ENCODE measurements at places on chromosomes 4 and X. TPM values are rescaled to one million over a fixed set of nuclear protein-coding genes. Genes with fewer than 3 reads are reported as not detected.

CENPI gene
- total RNA-seq: 13.2 TPM

DNA sequence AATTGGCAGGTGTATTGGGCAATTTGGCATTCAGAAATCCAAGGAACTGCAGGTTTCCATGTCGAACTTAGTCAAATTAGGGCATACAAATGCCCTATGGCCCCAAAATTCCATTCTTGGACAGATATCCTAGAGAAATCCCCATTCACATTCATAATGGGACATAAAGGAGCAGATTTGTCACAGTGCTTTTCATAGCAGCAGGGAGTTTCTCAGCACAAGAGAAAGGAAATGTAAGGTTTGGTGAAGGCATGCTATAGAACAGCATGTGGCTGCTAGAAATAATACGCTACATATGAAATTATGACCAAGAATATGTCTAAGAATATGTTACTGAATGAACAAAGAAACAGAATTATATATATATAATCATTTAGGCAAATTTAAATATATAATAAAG lies 437.5 kb upstream of the BOD1L1 start:
- no peak for DNase-seq

DNA sequence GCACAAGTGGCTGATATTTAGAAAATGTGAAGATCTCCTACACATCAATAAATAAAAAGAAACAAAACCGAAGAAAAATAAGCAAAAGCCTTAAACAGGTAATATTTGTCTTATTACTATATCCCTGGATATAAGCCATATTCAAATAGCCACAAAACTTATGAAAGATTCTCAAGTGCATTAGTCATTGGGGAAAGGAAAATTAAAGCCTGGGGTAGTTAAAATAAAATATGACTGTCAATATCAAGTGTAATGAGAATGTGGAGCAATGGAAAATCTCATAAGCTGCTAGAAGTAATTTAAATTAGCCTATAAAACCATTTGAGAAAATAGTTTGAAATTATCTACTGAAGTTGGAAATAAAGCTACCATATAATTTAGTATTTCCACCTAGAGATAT lies 399.9 kb downstream of the GASK1B start:
- DNase-seq: no peak

DNA sequence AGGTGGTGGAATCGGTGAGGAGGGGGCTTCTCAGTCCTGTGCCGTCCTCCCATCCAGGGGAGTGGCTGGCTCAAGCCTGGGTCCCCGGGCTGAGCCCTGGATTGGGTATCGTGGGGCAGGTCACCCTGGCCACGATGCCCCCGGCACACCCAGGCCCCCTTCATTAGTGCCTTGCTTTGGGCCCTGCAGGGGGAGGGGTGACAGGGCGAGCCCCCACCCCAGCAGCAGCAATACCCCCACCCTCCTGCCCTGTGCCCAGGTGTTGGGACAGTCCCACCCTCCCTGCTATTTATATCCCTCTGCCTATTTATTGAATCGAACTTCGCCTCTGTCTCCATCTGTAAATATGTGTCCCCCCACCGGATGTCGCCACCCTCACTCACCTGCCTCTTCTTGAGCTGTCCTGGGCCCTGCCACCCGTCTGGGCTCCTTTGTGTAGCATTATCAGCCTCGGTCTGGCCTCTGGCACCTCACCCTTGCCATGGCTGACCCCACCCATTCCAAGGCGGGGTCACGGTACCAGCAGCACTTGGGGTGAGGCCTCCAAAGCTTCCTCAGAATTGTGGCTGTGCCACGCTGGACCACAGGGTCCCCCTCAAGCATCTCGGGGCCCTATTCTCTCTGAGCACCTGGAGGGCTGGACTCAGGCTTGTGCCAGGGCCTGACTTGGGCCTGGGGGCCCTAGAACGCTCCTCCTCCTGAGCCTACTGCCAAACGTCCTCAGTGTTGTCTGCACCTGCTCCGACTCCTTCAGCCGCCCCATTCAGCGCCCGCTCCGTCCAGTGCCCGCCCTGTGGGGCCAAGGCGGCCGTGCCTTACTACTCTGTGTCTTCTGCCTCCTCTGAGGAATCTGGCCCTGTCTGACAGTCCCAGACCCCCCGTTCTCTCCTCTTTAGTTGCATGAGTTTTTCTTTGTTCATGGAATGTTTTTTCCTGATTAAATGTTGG lies 6.1 kb downstream of the LAGE3 start:
- no peak for DNase-seq

- DNase-seq: no peak
Observed at GRCh38 chr4:139887376-139887802, 221.8 kb downstream of the MGST2 start.

GLUD2 gene
- total RNA-seq: 11.3 TPM

DNA sequence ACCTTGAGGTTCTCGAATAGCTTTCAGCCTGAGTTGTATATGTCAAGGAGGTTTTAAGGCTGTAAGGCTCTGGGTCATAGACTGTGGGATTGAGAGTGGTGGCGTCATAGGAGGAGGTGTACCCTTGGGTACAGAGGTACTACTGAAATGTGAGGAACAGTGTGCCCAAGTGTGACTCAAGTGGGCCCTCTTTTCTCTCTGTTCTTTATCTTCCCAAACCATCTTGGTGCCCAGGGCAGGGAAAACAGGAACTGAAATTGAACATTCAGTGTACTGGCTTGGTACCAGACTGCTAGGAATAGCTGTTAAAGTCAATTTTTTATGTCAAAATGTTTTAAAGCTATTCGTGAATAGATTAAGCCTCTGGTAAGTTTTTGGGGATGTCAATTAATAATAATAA lies 136.2 kb upstream of the RPS6KA3 start:
- DNase-seq: no peak

RNF212 gene
- 11.2 TPM for total RNA-seq

DNA sequence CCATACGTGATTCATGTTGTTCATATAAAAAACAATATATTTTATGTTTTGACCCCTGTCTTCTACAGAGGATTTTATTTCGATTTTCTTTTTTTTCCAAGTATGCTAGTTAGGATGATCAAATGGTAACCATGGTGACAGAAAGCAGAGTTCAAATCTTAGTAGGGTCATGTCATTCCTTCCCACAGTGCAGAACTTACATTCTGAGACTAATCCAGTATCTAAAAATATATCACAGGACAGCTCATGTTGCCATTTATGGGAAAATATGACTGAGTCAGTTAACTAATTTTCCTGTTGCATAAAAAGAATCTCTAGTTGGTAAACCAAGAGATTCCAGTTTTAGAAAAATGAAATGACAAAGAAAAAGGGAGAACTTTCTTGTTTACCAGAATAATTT lies 209.5 kb downstream of the PARM1 start:
- no peak for DNase-seq

DNA sequence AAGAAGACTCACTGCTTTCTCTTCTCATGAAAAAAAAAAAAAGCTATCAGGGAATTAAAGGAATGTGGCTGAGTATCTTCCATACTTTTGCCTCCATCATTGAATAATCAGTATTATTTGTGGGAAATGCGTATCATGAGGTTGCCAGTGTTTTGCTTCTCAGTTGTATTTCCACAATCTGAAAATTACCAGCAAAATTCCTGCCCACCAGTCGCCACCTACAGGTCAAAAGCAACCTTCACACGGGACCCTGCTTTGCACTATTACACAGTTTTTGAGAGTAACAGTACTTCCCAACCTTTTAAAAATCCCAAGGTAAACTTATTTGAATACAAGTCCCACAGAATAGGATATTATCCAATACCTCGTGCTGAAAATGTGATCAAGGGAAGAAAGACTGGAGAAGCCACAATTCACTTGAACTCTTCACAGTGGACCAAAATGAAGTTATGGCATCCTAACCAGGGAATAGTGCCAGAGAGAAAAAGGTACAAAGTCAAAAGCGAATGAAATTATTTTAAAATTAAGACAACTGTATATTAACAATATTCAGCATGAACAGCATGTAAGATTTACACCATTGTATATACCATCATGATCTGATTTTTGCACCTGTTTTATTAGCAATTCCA lies 30.4 kb downstream of the PGRMC1 start:
- no peak for DNase-seq

DNA sequence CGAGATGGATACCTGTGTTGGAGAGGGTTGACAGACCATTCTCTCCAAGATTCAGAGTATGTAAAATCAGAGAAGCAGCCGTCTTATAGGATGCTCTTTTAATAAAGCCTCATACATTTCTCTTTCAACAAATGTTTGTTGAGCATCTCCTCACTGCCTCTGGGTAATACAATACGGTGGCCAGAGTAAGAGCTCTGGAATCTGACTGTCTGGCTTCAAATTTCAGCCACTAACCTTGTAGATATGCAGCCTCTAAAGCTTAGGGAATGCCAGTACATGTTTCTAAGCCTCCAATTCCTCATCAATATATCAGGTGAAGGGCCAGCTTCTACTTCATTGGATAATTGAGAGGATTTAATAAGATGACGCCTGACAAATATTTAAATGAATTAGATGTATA lies 61.3 kb downstream of the CLNK start:
- no peak for DNase-seq

- no peak for DNase-seq
Observed at GRCh38 chr4:20195071-20195885, 56.4 kb upstream of the SLIT2 start.

- DNase-seq: no peak
Observed at GRCh38 chr4:1026115-1026514, 14.7 kb downstream of the FGFRL1 start.

- no peak for DNase-seq
Observed at GRCh38 chr4:68410149-68410548, 37.1 kb upstream of the TMPRSS11E start.

FATE1 gene
- 0.78 TPM for total RNA-seq

GRCh38 chr4:30862196-30862595 lies 142.0 kb downstream of the PCDH7 start:
- no peak for DNase-seq

ARHGAP10 gene
- total RNA-seq: 11.0 TPM

- peak; percentile 39 for DNase-seq
Observed at GRCh38 chr4:18593297-18594002, 571.9 kb upstream of the LCORL start.

- no peak for DNase-seq
Observed at GRCh38 chrX:331825-332495, 13.4 kb upstream of the GTPBP6 start.

TMEM154 gene
- total RNA-seq: 0.46 TPM

- DNase-seq: no peak
Observed at GRCh38 chr4:137558951-137559350, 26.7 kb upstream of the PCDH18 start.

- no peak for DNase-seq
Observed at GRCh38 chrX:14672611-14673172, 143.4 kb downstream of the GLRA2 start.

SUPT20HL2 gene
- total RNA-seq: not detected

H2BW2 gene
- total RNA-seq: not detected

- no peak for DNase-seq
Observed at GRCh38 chrX:572538-573124, 58.0 kb upstream of the SHOX start.

SMR3B gene
- not detected for total RNA-seq

DNA sequence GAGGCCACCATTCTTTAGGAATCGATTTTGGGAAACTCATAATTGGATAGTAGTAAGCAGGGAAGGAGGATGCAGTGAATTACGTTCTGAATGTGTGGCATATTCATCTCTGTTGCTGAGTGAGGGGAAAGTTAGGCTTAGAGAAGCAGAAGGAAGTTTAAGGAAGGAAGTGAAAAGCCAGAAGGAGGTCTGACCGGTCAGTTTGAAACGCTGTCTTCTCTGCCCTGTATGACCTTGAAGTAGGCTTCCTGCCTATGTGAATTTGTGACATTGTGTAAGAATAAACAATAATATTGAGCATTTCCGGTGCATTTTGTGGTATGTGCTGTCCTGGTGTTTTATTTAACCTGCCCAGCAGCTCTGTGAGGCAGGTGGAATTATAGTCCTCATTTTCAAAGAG lies 67.3 kb downstream of the PDLIM5 start:
- DNase-seq: no peak

GRCh38 chrX:10622197-10622596 lies 1.8 kb upstream of the MID1 start:
- DNase-seq: no peak

TRPC3 gene
- 0.84 TPM for total RNA-seq

FAM184B gene
- 0.17 TPM for total RNA-seq

DNA sequence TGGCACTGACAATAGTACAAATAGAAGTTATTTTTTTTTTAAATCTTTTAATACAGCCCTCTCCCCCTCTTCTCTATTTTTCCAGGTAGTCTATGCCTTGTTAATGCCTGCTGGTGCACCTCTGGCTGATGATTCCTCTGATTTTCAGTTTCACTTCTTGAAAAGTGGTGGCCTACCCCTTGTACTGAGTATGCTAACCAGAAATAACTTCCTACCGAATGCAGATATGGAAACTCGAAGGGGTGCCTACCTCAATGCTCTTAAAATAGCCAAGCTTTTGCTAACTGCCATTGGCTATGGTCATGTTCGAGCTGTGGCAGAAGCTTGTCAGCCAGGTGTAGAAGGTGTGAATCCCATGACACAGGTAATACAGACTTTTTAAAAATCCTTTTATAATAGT lies 99.1 kb downstream of the USP9X start:
- no peak for DNase-seq

- no peak for DNase-seq
Observed at GRCh38 chr4:109321232-109321631, 18.8 kb upstream of the COL25A1 start.

- no peak for DNase-seq
Observed at GRCh38 chr4:176781739-176782100, 11.0 kb downstream of the VEGFC start.

- no peak for DNase-seq
Observed at GRCh38 chrX:39654183-39654925, 443.4 kb downstream of the BCOR start.

CXCL11 gene
- not detected for total RNA-seq

ADH1B gene
- total RNA-seq: 0.29 TPM

TSPAN6 gene
- total RNA-seq: 167 TPM

GRCh38 chr4:66475596-66475995 lies 805.3 kb upstream of the EPHA5 start:
- no peak for DNase-seq

DNA sequence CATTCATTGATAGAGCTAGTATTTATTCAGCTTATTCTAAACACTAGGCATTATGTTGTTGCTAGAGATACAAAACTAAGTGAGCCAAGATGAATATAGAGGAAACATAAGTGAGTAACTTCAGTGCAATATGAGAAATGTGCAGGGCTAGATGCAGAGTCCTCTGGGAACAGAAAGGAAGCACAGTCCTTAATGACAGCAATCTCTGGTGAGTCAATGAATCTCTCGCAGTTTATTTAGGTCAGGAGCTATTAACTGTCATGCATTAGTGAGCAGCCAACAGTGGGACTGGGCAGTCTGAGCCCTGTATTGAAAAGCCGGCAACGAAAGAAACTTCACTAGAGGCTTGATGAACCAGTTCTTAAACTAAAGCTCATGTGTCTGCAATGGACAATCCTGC lies 598.1 kb upstream of the MAGEB2 start:
- no peak for DNase-seq

CT83 gene
- not detected for total RNA-seq
